ENCODE measurements at places on chromosomes 13 and 19. TPM values are rescaled to one million over a fixed set of nuclear protein-coding genes. Genes with fewer than 3 reads are reported as not detected.

The TECR gene
- polyA plus RNA-seq: 145 TPM

The PNMA8B gene
- polyA plus RNA-seq: 4.0 TPM

The PEAK3 gene
- 0.06 TPM for polyA plus RNA-seq

The SIGLECL1 gene
- polyA plus RNA-seq: not detected

The MYH14 gene
- polyA plus RNA-seq: 20.6 TPM

The ZNF428 gene
- 76.5 TPM for polyA plus RNA-seq

The EHD2 gene
- polyA plus RNA-seq: 38.8 TPM

The GET3 gene
- polyA plus RNA-seq: 95.8 TPM

The MEIOSIN gene
- not detected for polyA plus RNA-seq

The CYP4F2 gene
- polyA plus RNA-seq: not detected

The MBD3L3 gene
- polyA plus RNA-seq: not detected

The PSG5 gene
- polyA plus RNA-seq: not detected

The TUBA3C gene
- not detected for polyA plus RNA-seq

The SYNGR4 gene
- polyA plus RNA-seq: 0.39 TPM

The MTUS2 gene
- 1.00 TPM for polyA plus RNA-seq

The CEACAM16 gene
- polyA plus RNA-seq: not detected

The SYCN gene
- not detected for polyA plus RNA-seq

The YJEFN3 gene
- polyA plus RNA-seq: 10.0 TPM

The IL27RA gene
- polyA plus RNA-seq: 6.9 TPM

The SLC10A2 gene
- polyA plus RNA-seq: 0.56 TPM

The NKG7 gene
- 1.6 TPM for polyA plus RNA-seq

The ZNF8 gene
- polyA plus RNA-seq: 7.5 TPM

The FFAR3 gene
- polyA plus RNA-seq: 0.10 TPM

The IGFL3 gene
- not detected for polyA plus RNA-seq

The ZFR2 gene
- 1.7 TPM for polyA plus RNA-seq

The LIN7B gene
- polyA plus RNA-seq: 8.9 TPM

The P2RY11 gene
- polyA plus RNA-seq: 11.4 TPM

The PPM1N gene
- polyA plus RNA-seq: 0.25 TPM

The PTGIR gene
- polyA plus RNA-seq: 2.6 TPM

The PTGER1 gene
- polyA plus RNA-seq: 4.8 TPM

The SLITRK1 gene
- polyA plus RNA-seq: 0.32 TPM

The CLDN10 gene
- 124 TPM for polyA plus RNA-seq

The CEACAM4 gene
- not detected for polyA plus RNA-seq

The CCDC61 gene
- 11.1 TPM for polyA plus RNA-seq

The IFNL2 gene
- not detected for polyA plus RNA-seq

The TEX29 gene
- 0.35 TPM for polyA plus RNA-seq

The HOMER3 gene
- 53.2 TPM for polyA plus RNA-seq

The CYP4F3 gene
- polyA plus RNA-seq: 0.27 TPM

The FBL gene
- polyA plus RNA-seq: 340 TPM

The S1PR5 gene
- polyA plus RNA-seq: 1.6 TPM

The EID2B gene
- polyA plus RNA-seq: 5.1 TPM

The CAMSAP3 gene
- 13.2 TPM for polyA plus RNA-seq

Measured in right renal pelvis (tissue), 4 donors.